ENCODE measurements at places on chromosomes 2 and 18.

DNA sequence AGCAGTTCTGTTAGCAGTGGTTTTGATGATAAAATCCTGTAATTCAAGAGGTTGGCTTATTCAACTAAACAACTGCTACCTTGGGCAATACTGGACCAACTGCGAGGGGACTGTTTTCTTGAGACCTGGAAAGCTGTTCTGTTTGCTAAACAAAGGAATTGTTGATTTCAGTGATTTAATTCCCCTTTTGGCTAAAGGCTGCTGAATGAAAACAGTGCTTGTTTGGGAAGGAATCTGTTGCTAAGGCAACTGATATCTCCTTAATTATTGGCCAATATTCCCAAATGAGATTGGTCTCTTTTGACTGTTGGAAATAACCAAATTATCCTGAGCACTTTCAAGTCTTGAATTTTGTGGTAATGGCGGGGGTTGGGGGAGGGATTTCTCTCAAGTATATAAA is 136.8 kb downstream of the CAMKMT start:
- no peak for DNase-seq

GRCh38 chr2:234259440-234259839 is 208.9 kb downstream of the SPP2 start:
- no peak for DNase-seq

GRCh38 chr2:189756311-189756952 is 6.2 kb downstream of the OSGEPL1 start:
- DNase-seq: no peak

DNA sequence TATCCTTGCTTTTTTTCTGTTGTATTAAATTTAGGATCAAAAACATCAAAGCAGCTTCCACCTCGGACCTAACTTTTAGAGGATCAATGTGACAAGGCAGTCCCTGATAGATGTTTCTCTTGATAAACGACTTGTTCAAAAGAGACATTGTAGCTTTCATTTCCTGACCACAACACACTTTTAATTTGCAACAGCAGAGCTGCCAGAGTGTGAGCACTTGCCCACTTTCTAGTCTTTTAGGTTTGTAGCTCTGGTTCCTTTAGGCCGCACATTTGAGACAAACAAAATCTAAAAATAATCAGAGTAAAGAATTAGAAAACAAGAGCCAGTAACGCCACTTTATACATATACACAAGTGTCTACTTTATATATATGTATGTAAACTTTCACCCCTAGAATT is 3.1 kb downstream of the FIGN start:
- peak; percentile 61 for DNase-seq

DNA sequence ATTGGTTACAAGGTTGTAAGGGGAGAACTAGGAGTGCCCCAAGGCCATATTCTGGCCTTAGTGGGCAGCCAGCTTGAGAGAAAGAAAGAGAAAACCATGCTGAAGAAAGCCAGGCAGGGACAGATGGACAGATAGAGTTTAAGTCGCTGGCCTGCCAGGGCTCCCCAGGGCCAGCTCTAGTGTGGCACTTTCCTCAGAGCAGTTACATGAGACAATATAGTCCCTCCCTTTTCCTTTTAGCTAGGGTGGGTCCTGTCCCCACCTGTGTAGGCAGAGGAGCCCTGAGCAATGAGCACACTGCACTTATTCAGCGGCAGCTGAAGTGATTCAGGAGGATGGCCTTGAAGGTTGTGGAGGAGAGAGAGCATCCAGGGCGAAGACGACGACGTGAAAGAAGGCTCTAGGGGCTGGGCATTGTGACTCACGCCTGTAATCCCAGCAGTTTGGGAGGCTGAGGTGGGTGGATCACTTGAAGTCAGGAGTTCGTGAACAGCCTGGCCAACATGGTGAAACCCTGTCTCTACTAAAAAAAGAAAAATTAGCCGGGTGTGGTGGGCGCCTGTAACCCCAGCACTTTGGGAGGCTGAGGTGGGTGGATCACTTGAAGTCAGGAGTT is 152.0 kb upstream of the SLC1A4 start:
- DNase-seq: no peak

DNA sequence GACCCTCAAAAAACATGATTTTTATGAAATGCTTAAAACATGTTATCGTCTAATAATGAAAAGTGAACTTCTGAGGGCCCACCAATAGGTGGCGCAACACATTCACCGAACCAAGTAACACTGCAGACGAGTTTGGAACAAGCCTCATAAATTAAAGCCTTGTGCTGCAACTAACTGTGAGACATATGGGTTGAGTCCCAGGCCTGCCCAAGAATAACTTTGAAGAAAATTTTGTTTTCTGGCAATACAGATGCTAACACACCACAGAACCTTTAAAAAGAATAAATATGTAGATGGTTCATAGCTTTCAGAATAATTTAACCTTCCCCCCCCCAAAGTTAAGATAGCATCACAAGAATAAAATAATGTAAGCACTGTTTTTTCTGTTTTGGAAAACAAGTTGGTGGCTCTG is 285.9 kb downstream of the RNF144A start:
- peak; percentile 63 for DNase-seq

GRCh38 chr2:221529177-221529942 is 42.7 kb downstream of the EPHA4 start:
- DNase-seq: no peak

GRCh38 chr2:127096280-127096679 is 10.7 kb downstream of the BIN1 start:
- DNase-seq: no peak

DNA sequence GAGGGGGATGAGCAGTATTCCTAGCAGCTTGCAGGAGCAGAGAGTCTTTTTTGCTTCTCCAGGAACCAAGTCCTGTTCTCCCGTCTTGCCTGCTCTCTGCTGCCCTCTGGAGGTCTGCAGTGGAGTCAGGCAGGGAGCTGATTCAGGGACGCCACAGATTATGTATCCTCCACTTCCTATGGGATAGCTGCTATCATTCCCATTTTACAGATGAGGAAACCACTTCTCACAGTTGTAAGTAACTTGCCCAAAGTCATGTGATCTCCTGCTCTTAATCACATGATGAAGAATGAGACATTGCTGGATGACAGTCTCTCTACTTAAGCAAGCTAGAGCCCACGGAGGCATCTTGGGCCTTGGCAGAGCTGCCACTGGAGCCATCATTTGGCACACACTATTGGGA is 8.3 kb downstream of the SLC4A5 start:
- peak; percentile 73 for DNase-seq

DNA sequence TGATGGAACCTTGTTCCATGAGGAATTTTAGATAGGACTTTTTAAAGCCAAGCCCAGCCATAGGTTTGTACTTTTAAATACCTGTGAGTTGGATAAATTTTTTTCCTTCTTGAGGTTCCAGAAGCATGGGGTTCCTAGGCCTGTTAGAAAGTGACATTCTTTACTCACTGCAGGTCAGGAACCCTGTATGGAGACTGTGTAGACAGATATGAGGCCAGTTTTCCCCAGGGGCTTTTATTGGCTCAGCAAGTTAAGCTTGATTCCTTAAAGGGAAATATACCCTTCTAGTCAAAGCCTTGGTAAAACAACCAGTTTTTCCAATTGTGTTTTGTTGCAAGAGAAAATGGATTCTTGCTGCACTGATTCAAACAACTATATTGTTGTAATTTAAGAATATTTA is 38.4 kb upstream of the GMCL1 start:
- no peak for DNase-seq

- DNase-seq: no peak
These were observed 15.3 kb downstream of the STRN start for GRCh38 chr2:36951027-36951518.

GRCh38 chr2:83103613-83104012 is 1355.5 kb downstream of the SUCLG1 start:
- DNase-seq: no peak

- DNase-seq: no peak
These were observed 376.9 kb upstream of the REG3G start for GRCh38 chr2:78648558-78648957.

- DNase-seq: no peak
These were observed 56.4 kb downstream of the MAP4K3 start for GRCh38 chr2:39380525-39381150.

DNA sequence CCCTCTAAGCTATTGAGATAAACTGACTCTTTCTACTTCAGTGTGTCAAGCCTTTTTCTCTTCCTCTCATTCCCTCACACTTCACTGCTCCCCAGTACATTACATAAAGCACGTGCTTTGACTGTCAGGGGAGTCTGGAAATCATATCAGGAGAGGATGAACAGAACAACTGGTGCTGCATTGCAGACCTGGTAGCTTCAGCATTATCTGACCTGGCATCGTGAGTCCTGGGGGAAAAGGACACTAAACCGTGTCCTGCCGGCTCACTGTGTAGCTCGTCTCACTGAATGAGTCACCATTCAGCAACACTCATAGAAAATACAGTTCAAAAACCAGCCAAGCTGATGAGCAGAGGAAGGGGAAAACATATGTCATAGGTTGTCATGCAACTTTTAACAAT is 108.5 kb upstream of the UNC80 start:
- DNase-seq: no peak

GRCh38 chr18:50816419-50817166 is 3.2 kb downstream of the MRO start:
- DNase-seq: peak; percentile 18

DNA sequence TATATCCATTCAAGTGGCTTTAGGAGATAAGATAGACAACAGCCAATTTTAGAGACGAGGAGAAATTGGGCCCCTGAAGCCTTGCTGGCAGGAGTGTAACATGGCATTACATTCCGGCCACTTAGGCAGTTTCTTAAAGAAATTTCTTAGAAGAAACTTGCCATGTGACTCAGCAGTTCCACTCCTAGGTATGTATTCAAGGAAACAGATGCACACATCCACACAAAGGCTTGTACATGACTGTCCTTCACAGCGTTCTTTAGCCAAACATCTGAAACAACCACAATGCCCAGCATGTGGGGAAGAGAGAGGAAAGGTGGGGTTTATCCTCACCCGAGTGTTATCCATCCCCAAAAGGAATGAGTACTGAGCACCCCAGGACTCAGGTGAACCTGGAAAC is 107.1 kb downstream of the NFATC1 start:
- no peak for DNase-seq

- no peak for DNase-seq
These were observed 7.3 kb downstream of the FARP2 start for GRCh38 chr2:241363426-241363825.

DNA sequence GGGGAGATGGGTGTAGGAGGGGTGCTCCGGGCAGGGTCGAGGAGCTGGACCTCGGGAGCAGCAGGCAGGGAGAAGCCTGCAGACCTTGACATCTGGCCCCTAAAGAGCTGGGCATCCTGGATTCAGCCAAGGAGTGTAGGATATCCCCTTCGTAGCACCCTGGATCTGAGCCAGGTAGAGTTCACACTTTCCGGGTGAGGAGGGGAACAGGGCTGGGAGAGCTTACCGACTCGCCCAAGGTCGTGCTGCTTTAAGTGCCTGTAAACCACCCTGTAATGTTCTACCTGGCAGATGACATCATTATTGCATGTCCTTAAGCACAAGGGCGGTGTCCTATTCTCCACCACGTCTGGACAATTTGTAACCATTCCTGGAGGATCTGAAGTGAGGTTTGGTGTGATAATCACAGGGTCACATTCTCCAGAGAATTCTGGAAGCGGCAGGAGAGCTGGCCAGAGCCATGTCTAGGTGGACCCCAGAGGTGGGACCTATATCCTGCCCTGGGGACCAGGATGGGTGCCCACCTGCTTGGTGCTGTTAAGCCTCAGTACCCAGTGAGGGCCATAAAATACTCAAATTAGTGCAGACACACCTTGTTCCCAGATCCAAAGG is 14.6 kb downstream of the ITM2C start:
- DNase-seq: no peak

Data from midbrain (tissue), 1 donor.